ENCODE measurements at places on chromosomes 12 and 14. TPM values are rescaled to one million over a fixed set of nuclear protein-coding genes. Genes with fewer than 3 reads are reported as not detected.

The NDUFA9 gene
- 112 TPM for total RNA-seq

The EFS gene
- total RNA-seq: 2.2 TPM

The LDHB gene
- 623 TPM for total RNA-seq

The PLEKHG3 gene
- 8.2 TPM for total RNA-seq

The PHETA1 gene
- total RNA-seq: 3.2 TPM

The STRN3 gene
- 78.7 TPM for total RNA-seq

The CLECL1 gene
- total RNA-seq: not detected

The IFI27L1 gene
- 10.8 TPM for total RNA-seq

DNA sequence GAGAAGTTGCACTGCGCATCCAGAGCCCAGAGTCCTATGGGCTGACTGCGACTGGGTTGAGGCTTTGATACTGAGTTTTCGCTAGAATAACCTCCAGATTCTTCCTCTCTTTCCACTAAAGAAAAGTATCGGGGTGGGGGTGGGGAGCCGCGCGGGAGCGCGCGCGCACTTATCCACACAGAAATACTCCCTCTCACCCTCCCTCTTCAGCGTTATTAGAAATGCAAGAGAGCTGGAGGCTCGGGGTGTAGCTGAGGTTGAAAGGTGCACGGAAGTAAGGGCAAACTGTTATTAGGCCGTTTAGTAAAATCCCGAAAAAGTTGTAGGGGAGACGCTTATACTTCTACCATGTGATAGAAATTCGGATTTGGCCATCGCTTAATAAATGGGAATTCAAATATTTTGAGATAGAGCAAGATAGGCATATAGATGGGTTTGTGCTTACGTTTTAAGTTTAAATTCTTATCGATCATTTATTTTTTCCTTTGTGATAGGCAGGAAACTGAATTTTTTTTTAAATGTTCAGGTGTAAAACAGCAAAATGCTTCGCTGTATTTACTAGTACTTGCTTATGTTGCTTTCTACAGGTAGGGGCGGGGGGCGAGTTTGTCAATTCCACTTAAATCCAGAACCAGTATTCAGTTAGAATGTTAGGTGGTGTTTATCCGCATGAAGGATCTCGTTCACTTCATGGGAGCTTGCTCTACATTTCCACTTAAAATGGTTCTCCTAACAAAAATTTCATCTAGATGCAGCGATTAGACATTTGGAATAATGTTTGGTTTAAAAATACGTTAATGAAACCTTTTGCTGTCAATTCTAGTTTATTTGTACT lies 1.1 kb downstream of the ARHGAP5 start:
- peak; percentile 24 for DNase-seq

DNA sequence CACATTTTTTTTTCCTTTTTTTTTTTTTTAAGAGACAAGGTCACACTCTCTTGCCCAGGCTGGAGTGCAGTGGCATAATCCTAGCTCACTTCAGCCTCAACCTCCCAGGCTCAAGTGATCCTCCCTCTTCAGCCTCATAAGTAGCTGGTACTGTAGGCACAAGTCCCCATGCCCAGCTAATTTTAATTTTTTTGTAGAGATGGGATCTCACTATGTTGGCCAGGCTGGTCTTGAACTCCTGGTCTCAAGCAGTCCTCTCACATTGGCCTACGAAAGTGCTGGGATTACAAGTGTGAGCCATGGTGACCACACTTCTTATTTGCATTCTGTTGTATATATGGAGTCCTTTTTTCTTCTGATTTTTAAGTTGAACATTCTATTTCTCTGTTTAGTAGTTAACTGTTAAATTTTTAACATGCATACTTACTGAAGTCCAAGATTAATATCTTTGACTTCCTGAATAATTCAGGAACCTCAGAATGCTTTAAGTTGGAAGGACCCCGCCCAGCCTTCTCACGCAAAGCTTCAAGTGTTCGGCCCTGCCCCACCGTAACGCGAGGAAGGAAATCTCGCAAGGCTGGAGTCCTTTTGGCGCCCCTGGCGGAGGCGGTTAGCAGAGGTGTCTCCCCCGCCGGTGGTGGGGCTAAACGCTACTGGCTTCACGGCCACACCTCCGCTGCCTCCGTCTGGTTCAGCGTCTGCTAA lies 21.6 kb downstream of the SPATS2 start:
- no peak for DNase-seq

DNA sequence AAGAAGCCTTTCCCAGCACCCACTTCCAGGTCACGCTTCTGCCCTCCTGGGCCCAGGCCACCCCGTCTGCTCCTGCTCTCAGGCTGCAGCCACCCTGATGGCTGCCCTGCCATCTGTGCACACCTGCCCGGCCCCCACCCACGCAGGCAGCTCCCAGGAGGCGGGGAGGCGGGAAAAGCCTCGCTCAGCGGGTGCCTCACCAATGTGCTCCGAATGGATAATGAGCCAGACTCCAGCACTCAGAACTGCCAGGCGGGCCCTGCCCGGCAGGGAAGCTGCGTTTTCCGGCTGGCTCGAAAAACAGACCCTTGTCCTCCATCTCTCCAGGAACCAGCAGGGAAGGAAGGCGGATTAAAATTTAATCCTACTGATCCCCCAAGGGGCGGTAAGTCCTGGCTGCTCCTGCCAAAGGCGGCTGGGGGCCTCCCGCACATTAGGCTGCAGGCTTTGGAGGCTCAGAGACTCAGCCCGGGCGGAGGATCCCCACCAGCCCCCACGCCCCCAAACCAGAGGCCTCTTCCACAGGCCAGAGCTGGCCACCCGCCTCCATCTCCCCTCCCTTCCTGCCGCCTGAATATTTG lies 104.0 kb downstream of the NCOR2 start:
- no peak for DNase-seq

DNA sequence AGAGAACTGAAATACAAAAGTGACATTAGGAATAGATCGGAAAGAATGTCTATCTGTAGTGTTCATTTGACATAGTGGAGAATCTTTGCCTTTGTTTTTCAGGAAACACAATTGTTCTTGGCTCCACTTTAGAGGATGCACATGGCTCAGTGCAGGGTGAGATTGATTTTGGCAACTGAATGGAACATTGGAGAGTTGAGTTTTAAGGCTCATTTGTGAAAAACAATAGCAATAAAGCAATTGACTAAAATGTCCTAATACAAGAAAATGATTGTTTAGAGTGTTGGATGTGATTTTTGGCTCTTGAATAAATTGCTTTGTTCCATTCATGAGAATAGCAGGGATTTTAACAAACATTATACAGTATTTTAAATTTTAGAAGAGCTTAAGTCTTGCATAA lies 116.4 kb downstream of the SLC38A1 start:
- no peak for DNase-seq

GRCh38 chr12:3242199-3242863 lies 165.2 kb downstream of the TSPAN9 start:
- no peak for DNase-seq

GRCh38 chr12:46264057-46264456 lies 4.8 kb downstream of the SLC38A1 start:
- peak; percentile 73 for DNase-seq

- DNase-seq: no peak
Observed at GRCh38 chr12:48003226-48004052, 837 bp downstream of the COL2A1 start.

GRCh38 chr12:70661466-70662161 lies 24.4 kb upstream of the PTPRB start:
- peak; percentile 82 for DNase-seq

GRCh38 chr12:24069532-24070395 lies 120.3 kb upstream of the SOX5 start:
- DNase-seq: peak; percentile 34

DNA sequence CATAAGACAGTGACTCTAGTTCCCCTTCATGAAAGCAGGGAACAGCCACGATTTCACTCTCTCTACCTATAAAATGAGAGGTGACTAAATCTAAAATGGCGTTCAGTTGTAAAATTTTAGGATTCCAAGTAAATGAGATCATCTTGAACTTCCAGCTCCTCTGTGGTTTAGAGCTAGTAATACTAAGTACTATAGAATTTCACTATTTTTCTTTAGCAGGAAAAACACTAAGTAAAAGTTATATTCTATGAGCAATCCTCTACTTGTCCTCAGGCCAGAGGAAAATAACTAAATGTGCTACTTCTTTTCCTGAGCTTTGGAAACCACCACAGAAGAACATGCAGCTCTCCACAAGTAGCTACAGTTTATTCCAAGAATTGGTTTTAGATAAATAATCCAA lies 55.6 kb downstream of the NIN start:
- peak; percentile 93 for DNase-seq

DNA sequence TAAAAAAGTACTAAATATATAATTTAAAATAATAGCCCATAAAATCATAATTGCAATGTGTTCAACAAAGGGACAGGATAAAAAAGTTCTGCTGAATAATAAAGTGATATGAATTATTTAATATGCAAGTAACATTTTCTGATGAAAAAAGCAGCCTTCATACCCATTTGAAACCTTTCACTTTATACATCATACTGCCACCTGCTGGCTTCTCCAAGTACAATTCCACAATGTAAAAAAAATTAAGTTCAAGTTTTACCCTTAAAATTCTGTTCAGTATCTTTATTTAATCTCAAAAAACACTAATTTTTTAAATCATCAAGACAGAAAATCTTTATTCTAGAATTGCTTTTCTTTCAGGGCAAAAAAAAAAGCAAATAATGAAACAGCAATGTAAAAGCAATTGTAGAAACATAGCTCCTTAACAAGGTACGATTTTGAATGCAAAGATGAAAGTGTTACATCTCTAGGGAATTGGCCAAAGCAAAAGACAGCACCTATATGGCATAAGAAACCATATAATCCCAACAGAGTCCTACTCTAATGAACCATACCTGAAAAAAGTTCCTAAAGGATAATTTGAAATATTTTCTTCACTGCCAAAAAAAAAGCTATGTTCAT lies 15.0 kb downstream of the MDM1 start:
- peak; percentile 68 for DNase-seq

- DNase-seq: peak; percentile 100
Observed at GRCh38 chr12:25151476-25151875, 43.5 kb downstream of the DNAI7 start.

DNA sequence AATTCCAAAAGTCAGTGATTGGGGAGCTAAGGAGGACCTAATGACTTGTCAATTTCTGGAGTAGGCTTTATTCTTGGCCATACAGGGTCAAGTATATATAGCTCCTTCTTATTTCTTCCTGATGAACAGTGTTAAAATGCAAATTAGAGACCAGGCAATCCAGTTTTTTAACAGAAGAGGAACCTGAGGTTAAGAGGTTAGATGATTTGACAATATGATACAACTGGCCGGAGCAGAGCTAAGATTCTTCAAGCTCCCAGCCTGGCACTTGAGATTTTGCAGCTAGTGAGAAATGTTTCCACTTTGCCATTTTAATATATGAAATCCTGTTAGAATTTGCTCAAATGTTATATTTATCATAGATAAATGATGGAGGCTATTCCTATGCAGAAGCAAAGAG lies 204.0 kb downstream of the SSPN start:
- DNase-seq: no peak

GRCh38 chr12:31118347-31119191 lies 44.9 kb downstream of the DDX11 start:
- no peak for DNase-seq

GRCh38 chr12:9104767-9105423 lies 10.8 kb downstream of the A2M start:
- DNase-seq: no peak

- peak; percentile 21 for DNase-seq
Observed at GRCh38 chr14:32202491-32202997, 525 bp downstream of the RNU6-8 start.

GRCh38 chr14:61253064-61253738 lies 27.9 kb downstream of the TMEM30B start:
- DNase-seq: no peak

DNA sequence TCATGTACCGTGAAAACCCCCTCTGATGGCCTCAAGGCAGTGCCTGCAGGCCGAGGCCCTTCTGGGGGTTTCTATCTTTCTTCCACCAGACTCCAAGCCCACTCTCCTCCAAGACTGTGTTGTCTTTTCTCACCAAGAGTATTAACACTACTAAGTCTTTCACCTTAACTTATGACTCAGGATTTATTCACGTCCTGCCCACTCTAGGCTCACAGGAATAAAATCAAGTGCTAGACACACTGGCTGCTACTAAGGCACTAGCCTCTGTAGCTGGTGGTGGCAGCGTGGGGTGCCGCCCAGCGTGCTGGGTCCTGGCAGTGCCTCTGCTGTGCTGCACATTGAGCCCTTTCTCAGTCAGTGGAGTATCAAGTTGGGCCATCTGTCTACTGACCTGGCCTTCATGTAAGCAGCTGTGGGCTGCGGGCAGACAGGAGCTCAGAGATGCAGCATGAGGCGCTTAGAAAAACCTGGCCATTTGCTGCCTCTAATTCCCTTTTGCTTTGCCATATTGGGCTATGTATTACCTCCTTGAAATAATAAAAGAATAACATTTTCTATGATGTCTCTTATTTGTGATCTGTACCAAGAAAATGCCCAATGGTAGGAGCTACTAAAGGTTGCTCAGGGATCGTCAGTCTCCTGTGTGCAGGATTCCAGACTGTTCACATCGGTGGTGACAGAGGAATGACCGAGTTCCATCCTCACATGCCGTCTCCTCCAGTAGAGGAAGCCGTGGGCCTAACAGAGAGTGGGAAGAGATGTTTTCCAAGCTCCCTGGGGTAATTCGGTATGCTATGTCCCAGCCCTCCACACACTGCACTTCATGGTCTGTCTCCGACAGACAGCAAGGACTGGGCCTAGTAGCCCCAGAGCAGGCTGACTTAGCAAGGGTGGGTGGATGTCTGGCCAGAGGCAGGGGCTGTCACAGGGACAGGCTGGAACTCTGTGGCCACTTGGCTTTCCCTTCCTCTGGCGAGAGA lies 39.9 kb downstream of the MAX start:
- no peak for DNase-seq

DNA sequence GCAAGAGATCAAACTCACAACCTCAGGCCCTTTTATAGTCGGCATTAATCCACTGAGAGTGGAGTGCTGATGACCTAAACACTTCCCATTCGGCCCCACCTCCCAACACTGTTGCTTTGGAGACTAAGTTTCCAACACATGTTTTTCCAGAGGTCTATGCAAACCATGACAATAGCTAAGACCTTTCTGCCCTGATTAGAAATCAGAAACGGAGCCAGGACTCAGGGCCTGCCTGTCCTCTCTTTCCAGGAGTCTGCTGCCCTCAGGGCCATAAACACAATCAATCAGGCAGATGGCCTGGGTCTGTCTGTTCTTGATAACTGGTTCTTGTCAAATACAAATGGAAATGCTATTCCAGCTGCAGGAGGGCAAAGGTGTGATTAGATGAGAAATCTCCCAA lies 97.2 kb upstream of the PSMC1 start:
- DNase-seq: no peak

- DNase-seq: no peak
Observed at GRCh38 chr14:31572955-31573354, 11.8 kb downstream of the NUBPL start.

GRCh38 chr12:71865166-71865713 lies 25.7 kb downstream of the TBC1D15 start:
- DNase-seq: peak; percentile 94
